HFFc6 (cell line): ENCODE measurements at places on chromosomes 1 and 21.

GRCh38 chr1:53588053-53588779 is 129.0 kb downstream of the DMRTB1 start:
- H3K4me3 ChIP-seq: no peak overlapping the region
- H3K27ac ChIP-seq: no peak overlapping the region
- no peak for DNase-seq
- no peaks in the 10 kb centered on the region for H3K36me3 ChIP-seq
- H3K4me1 ChIP-seq: peaks cover 11% of the 10 kb centered on the region
- H3K27me3 ChIP-seq: peaks cover 25% of the 10 kb centered on the region

DNA sequence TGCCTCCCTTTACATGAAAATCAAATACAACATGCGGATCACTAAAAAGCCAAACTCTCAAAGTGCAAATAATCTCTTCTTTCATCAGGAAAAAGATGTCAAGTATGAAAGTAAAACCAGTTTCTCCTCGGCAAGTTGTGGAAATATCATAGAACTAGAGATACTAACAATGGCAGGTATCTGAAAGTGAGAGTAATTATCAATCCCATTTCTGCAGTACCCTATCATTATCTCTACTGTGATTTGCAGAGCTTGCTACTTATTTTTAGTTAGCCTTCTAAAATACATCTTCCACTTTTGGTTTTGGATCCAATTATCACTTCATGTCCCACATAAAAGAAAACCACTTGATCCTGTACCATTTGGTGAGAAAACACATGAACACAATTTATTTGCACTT is 3.0 kb downstream of the TP53BP2 start:
- DNase-seq: no peak
- H3K4me3 ChIP-seq: no peak overlapping the region
- no peaks in the 10 kb centered on the region; the same call in 1 of the 2 replicates for H3K27me3 ChIP-seq
- peaks cover 47% of the 10 kb centered on the region for H3K4me1 ChIP-seq
- no peak overlapping the region for H3K27ac ChIP-seq

GRCh38 chr1:63758791-63759190 is 15.0 kb upstream of the ROR1 start:
- H3K36me3 ChIP-seq: no peaks in the 10 kb centered on the region
- H3K27me3 ChIP-seq: peaks cover 6% of the 10 kb centered on the region; the same call in 1 of the 2 replicates
- no peak for DNase-seq
- H3K4me1 ChIP-seq: no peaks in the 10 kb centered on the region
- H3K4me3 ChIP-seq: no peak overlapping the region

GRCh38 chr1:172373864-172374263 is 46.6 kb upstream of the C1orf105 start:
- no peaks in the 10 kb centered on the region; the same call in 1 of the 2 replicates for H3K27me3 ChIP-seq
- no peak overlapping the region for H3K27ac ChIP-seq
- DNase-seq: no peak
- H3K4me1 ChIP-seq: peaks cover 5% of the 10 kb centered on the region; the same call in 1 of the 2 replicates
- H3K36me3 ChIP-seq: no peaks in the 10 kb centered on the region
- H3K4me3 ChIP-seq: no peak overlapping the region

DNA sequence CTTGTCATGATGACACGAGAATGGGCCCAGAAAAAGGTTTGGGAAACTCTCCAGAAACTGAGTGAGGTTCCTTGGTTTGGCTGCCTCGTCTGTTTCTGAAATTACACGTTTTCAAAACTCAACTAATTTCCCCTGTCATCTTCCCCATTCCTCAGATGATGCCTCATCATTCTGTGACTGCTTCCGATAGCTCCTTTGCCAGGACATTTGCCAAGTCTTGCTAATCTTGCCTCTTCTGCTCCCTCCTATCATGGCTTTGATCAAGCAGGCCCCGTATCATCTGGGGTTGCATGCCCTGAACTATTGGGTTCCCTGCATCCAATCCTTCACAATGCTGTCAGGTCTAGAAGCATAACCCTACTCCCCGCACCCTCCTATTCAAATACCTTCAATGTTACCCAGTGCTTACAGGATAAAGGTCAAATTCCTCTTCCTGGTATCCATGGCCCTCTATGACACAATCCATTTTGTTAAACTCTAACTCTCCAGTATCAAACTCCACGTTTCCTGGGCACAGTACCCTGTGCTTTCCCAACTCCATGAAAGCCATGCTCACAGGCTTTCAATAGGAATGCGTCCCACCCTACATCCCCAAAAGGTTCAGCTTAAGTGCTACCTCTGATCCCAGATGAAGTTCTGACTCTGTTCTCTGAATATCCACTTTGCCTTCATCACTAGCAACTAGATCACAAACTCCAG is 22.2 kb upstream of the TMEM200B start:
- no peaks in the 10 kb centered on the region; the same call in 1 of the 2 replicates for H3K27me3 ChIP-seq
- H3K4me3 ChIP-seq: peak overlapping the region; percentile 77
- peak; percentile 96 for DNase-seq
- peaks cover 40% of the 10 kb centered on the region for H3K4me1 ChIP-seq

DNA sequence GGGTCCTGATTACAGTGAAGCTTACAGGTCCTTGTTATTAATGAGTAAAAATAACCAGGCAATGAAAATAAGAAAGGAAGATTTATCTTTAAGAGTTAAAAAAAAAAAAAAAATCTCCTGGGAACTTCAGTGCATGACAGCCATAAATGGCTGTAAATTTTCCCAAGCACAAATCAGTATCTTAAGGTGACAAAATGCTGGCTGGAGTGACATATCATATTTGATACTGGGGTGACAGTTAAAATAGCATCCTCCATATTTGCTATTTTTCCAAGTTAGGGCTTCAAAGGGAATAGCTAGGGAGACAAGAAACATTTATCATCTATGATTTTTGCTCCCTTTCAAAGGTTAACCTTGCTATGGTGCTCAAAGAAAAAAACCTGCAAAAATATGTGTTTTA is 226.6 kb downstream of the PRDM2 start:
- H3K4me1 ChIP-seq: no peaks in the 10 kb centered on the region
- no peaks in the 10 kb centered on the region; the same call in 1 of the 2 replicates for H3K27me3 ChIP-seq
- DNase-seq: no peak
- H3K4me3 ChIP-seq: no peak overlapping the region
- peaks cover 9% of the 10 kb centered on the region; the same call in 1 of the 2 replicates for H3K36me3 ChIP-seq
- no peak overlapping the region for H3K27ac ChIP-seq
